ENCODE measurements at places on chromosomes 4 and X. TPM values are rescaled to one million over a fixed set of nuclear protein-coding genes. Genes with fewer than 3 reads are reported as not detected.

Gene PCDH19
- total RNA-seq: 0.02 TPM

Gene PRR32
- not detected for total RNA-seq

Gene COL4A5
- total RNA-seq: 19.8 TPM

Gene STPG2
- not detected for total RNA-seq

Gene UGT2B10
- not detected for total RNA-seq

Gene ITGB1BP2
- 8.1 TPM for total RNA-seq

Gene TAF7L
- total RNA-seq: not detected

Gene HAUS7
- total RNA-seq: 38.6 TPM

Gene AKAP17A
- total RNA-seq: 39.4 TPM

Gene PNMA5
- total RNA-seq: not detected

Gene SPANXB1
- total RNA-seq: not detected
